ENCODE measurements at places on chromosomes 12 and 14. TPM values are rescaled to one million over a fixed set of nuclear protein-coding genes. Genes with fewer than 3 reads are reported as not detected.

DNA sequence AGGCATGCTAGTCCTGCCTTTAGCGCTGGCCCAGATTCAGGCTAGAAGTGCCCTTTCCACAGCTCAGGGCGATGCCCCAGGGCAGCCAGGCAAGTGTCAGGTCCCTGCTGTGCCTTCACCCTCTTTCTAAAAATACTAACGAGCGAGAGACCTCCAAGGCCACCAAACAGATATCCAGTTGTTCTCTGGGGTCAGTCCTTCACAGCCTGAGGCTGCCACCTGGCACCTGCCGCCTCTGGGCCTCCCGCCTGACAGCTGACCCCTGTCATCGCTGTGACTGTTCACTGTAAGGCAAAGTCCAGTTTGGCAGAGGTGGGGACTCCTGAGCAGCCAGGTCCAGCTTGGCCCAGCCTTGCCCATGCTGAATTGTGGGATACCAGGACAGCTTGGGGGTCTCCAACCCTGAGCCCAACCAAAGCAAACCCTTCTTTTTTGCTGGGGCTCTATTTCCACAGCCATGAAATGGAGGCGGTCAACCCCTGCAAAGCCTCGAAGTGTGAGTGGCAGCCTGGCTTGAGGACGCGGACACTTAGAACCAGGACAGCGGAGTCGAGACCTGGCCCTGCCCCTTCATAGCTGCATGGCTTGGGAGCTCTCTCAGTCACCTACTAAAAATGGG lies 79.9 kb downstream of the NINJ2 start:
- DNase-seq = no peak

DNA sequence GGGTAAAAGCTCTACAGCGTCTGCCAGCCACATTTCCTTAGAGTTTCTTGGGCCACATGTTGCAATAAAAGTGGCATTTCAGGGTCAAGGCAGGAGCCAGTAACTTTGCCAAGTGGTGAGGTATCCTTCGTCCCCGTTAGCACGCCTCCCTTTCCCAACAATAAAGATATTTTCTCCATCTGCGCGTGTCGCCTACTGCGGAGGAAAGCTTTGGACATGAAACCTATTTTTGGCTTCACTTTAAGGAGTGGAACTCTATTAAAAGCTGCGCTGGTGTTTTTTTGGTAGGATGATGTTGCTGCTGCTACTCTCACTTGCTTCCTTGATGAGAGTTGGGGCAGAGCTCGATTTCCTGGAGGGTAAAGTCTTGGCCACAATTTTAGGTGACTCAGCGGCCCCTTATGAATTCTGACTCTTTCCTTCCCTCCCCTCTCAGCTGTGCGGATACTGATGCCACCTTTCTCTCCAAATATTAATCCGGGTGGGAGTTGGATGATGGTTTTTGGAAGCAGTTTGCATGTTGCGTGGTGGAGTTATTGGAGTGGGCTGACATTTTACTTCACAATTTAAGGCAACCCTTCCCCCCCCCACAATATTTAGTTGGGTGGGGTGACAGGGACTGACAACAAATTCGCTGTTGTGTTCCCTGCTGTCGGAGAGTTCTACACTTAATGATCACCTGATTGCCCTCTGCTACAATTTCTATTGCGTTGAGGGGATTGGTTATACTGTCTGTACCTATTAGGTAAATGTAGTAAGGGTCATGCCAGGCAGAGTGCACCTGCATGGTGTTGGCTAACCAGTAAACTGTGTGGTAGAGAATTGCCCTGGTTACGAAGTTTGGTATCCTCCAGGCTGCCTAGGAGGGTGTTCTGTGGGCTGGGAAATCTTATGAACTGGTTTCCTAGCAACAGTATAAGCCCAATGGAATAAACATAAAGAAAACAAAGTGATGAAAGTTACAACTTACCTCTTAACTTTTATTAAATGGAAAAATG lies 1.1 kb downstream of the CCDC91 start:
- DNase-seq = peak; percentile 4

- DNase-seq = no peak
These were observed 794.8 kb upstream of the SEL1L start for GRCh38 chr14:82328442-82328841.

GRCh38 chr12:126685636-126686035 lies 1581.3 kb upstream of the TMEM132C start:
- DNase-seq = no peak

The CHST11 gene
- total RNA-seq = 24.2 TPM

The KLHDC1 gene
- 1.6 TPM for total RNA-seq
